Hematopoietic multipotent progenitor cell treated with erythropoietin and hydrocortisone succinate and interleukin-3 and kit ligand, for 4 days (in vitro differentiated cells): ENCODE measurements at places on chromosomes 1 and 21.

GRCh38 chr1:234515821-234516241 is 36.9 kb upstream of the TARBP1 start:
- no peak for DNase-seq

- no peak for DNase-seq
These were observed 67.8 kb downstream of the PRRX1 start for GRCh38 chr1:170731566-170732251.

DNA sequence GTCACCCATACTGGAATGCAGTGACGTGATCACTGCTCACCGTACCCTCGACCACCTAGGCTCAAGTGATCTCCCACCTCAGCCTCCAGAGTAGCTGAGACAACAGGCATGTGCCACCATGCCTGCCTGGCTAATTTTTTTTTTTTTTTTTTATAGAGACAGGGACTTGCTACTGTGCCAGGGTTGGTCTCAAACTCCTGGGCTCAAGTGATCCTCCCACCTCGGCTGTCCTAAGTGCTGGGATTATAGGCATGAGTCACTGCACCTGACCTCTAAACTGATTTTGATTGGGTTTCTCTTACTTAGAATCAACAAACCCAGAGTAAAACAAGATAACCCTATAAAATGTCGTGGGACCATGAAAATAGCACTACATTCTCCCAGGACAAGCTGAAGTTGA is 112.0 kb downstream of the UBE2U start:
- DNase-seq: no peak

- no peak for DNase-seq
These were observed 17.4 kb upstream of the CD1D start for GRCh38 chr1:158163000-158163947.

GRCh38 chr1:111446967-111447892 is 1.8 kb downstream of the WDR77 start:
- DNase-seq: no peak

GRCh38 chr1:43279161-43279560 is 6.2 kb downstream of the C1orf210 start:
- no peak for DNase-seq

DNA sequence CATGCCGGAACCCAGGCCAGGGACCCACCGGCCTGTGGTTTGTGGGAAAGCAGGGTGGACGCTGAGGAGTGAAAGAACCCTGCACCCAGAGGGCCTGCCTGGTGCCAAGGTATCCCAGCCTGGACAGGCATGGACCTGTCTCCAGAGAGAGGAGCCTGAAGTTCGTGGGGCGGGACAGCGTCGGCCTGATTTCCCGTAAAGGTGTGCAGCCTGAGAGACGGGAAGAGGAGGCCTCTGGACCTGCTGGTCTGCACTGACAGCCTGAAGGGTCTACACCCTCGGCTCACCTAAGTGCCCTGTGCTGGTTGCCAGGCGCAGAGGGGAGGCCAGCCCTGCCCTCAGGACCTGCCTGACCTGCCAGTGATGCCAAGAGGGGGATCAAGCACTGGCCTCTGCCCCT is 18.5 kb downstream of the CSF1 start:
- no peak for DNase-seq

GRCh38 chr21:34844013-34844923 is 175.5 kb downstream of the CLIC6 start:
- DNase-seq: peak; percentile 49

DNA sequence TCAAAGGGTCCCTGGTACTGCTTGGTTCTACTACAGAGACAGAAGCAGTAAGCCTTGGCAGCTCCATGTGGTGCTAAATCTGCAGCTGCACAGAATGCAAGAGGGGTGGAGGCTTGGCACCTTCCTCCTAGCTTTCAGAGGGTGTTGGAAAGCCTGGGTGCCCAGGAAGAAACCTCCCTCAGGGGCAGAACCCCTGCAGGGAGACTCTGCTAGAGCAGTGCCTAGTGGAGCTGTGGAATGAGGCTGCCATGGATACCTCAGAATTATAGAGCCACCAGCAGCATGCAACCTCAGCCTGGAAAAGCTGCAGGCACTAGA is 76.2 kb upstream of the TLR5 start:
- no peak for DNase-seq

- no peak for DNase-seq
These were observed 26.4 kb upstream of the EVA1B start for GRCh38 chr1:36349839-36350238.

DNA sequence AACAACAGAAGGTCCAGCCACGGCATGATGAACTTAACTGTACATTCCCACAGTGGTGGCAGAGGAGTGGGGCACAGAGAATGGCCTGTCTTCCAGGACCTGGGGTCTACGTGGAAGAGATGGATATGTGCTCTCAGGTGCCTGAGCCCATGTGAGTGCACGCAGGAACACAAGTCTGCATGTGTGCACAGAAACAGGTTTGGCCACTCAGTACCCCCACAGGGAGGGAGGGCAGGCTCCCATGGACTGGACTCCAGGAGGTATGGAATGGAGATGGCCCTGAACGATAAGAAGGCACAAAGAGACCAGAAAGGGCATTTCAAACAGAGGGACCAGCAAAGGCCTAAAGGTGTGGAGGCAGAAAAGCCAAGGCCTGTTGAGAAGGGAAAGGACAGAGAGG is 10.8 kb downstream of the COL9A2 start:
- no peak for DNase-seq

DNA sequence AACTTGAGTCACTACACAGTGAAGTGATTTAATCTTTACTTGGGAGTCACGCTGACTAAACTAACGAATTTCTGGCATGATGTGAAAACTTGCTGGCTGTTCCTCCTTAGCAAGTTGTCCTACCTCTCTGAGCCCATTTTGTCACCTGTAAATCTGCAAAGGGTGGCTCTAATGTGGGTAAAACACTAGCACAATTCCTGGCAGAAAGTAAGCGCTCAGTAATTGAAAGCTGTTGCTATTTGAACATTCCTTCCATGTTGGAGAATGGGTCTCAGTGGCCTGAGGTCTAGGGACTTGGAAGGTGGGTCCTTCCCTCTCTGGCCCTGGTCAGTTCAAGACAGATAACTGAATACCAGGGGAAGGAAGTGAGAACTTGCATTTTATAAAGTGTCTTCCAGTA is 309.0 kb upstream of the PROX1 start:
- DNase-seq: no peak

DNA sequence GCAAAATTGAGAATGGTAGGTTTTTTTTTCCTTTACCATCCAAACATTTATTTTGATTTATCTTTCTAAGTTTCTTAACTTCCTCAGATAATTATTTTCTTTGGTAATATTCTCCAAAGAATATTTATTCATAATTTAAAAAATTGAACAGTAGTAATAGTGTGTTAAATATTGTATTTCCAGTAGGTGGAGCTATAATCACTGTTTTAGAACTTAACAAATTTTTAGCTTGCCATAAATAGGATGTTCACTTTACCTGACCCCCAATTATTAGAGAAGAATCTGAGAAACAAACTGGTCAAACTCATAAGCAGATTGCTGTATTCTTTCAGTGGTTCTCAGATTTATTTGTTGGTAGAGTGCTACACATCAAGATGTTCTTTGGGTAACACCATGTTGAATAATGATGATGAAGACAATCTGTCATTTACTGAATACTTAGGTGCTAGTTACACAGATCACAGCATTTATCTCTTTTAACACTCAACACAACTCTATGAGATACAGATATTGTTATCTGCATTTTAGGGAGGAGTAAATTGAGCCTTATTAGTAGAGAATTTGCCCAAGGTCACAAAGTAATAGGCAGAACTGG is 82.4 kb upstream of the GPR88 start:
- peak; percentile 65 for DNase-seq

GRCh38 chr1:22722901-22723550 is 12.4 kb downstream of the EPHB2 start:
- no peak for DNase-seq
